NCI-H1694 treated with DMSO at 0.1 percent for 48 hours (cell line): ENCODE measurements at places on chromosomes 7 and 10.

DNA sequence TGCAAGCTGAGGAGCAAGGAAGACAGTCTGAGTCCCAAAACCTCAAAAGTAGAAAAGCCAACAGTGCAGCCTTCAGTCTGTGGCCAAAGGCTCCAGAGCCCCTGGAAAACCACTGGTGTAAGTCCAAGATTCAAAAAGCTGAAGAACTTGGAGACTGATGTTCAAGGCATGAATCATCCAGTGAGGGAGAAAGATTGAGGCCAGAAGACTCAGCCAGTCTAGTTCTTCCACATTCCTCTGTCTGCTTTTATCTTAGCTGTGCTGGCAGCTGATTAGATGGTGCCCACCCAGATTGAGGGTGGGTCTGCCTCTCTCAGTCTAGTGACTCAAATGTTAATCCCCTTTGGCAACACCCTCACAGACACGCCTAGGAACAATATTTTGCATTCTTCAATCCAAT, 20.1 kb upstream of the MDFIC start:
- no peak for DNase-seq

GRCh38 chr10:7409045-7409731, 1.6 kb downstream of the SFMBT2 start:
- DNase-seq, result no peak

DNA sequence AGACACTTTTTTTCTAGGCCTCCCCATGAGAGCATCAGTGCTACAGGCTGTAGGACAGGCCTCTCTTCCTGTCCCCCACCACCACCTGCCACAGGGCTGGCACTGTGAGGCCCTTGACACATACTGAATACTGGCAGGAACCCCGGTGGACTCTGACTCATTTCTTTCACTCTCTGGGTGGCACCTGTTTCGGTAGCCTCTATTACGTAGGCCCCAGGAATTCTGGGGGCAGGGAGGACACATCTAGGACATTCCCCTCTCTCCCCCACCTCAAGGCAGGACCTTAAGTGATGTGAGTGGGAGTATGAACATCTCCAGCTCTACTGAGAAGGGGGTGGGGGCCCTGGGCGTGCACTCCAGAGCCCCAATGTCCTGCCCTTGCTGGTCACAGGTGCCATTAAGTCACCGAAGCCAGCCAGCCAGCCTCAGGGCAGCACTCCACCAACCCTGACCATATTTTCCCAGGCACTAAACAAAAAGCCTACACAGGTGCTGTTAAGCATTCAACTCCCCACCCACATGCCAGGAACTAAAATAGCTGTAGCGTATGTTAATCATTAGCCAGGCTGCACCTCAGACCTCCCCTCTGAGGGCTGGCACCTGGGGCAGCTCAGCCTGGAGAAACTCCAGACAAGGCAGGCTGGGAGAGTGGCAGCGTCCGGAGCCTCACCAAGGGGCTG, 8.9 kb downstream of the ANXA11 start:
- DNase-seq, result no peak

DNA sequence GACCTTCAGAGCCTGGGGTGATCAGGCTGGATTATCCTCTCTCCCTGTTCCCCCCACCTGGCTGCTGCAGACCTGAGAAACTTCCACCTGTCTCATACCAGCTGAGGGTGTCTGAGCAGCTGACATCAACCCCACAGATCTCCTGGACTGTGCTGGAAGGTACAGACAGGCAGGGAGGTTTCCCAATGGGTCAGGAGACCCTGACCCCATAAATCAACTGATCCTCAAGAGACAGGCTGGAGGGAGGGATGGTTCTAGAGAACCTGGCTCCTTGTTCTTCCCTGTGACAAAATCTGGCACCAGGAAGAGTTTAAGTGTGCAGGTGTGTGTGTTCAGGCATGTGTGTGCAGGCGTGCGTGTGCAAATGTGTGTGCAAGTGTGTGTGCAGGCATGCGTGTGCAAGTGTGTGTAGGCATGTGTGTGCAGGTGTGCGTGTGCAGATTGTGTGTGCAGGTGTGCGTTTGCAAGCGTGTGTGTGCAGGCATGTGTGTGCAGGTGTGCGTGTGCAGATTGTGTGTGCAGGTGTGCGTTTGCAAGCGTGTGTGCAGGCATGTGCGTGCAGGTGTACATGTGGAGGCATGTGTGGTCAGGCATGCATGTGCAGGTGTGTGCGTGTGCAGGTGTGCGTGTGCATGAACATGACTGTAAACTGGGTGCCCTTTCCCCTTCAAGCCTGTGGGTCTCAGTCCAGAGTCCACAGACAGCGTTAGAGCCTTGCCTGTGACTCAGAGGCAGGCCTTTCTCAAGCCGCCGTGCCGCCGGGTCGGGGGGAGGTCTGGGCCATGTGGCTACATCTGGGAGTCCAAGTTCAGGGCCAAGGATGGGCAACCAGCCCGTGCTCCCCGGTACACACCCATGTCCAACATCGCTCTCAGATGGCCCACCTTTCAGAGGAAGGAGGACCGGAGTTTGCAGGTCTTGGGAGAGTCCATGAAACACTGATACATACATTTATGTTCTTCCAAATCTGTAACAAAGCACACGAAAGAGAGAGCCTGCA, 50.1 kb upstream of the ELN start:
- no peak for DNase-seq

GRCh38 chr7:81624021-81624592, 145.7 kb downstream of the HGF start:
- DNase-seq, result no peak

DNA sequence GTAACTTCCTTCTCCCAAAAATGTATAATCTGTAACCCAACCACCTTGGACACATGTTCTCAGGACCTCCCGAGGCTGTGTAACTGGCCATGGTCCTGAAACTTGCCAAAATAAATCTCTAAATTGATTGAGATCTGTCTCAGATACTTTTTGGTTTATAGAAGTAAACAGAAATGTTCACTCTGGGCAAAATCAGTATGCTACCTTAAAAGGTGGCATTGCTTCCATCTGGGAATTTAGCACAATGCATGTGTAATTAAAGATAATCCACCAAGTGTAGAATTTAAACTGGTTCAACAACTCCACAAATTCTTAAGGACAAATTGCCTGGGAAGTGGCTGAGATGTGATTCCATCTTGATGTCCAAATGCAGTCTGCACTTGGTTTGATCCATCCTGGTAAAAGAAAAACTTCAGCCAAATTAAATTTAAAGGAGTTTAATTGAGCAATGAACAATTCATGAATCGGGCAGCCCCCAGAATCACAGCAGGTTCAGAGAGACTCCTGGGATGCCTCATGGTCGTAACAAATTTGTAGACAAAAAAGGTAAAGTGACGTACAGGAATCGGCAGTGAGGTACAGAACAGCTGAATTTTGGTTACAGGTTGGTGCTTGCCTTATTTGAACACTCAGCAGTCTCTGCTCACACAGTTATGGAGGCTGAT, 102.6 kb upstream of the PFKP start:
- DNase-seq, result no peak

DNA sequence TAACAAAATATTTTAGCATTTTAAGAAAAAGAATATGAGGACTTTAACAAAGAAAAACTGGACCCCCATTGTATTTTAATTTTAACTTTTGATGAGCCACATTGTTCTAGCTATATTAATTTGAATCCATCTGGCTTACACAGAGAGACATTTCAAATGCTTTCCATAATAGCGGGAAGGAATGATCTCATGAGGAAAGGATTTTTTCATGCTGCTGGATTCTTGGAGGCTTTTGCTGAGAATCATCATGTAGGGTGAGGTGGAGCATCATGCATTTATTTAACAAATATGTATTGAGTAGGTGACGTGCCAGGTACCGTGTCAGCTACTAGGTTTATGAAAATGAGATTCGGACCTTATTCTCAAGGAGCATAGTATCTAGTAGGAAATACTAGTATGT, 1006.3 kb downstream of the SORCS1 start:
- no peak for DNase-seq
